Activated T-helper 1 cell treated with anti-CD3 and anti-CD28 coated beads, Interleukin-12 subunit alpha, Interleukin-12 subunit beta, Interleukin-2, Interleukin-4 antibody, amounts not matched to agents 30 ng/mL and 10 ng/mL and 1 ng/mL, durations not matched to agents 14 hours and 24 hours and 36 hours (primary cell): ENCODE measurements at places on chromosomes 2 and 18. TPM values are rescaled to one million over a fixed set of nuclear protein-coding genes. Genes with fewer than 3 reads are reported as not detected.

TTC32 gene
- 14.0 and 15.7 TPM in 2 replicates for total RNA-seq

DNA sequence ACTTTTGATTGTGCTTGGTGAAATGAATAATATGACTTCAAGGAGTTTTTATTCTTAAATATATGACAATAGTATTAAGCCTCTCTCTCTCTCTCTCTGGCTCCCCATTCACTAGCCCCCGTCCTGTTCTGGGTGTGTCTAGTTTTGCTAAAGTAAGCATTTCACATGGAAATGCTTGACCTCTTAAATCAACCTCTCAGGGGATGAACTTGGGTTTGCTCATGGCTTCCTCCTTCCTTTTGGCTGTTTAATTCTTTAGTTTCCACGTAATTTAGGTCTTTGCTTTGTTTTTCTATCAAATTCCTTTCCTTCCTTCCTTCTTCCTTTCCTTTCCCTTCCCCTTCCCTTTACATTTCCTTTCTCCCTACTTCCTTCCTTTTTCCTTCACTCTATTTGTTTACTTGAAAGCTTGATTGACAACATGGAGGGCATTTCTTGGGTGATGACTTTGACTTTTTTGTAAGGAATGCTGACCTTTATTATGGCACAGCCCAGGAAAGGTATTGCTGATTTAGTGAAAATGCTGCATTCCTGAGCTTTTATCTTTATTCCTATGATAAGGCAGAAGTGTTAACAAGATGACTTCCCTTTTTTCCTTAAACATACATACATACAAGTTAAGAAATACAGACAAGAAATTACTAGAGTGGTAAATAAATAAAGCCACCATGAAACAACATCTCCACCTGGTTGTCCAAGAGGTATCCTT, 3.6 kb downstream of the DPP4 start:
- no peak for DNase-seq

DNER gene
- total RNA-seq = not detected in 2 replicates

- DNase-seq = no peak
These were observed 71.8 kb downstream of the SKA1 start for GRCh38 chr18:50446629-50447028.

TLX2 gene
- total RNA-seq = 1.2 and 1.5 TPM in 2 replicates

PRKAG3 gene
- not detected in 2 replicates for total RNA-seq

DNA sequence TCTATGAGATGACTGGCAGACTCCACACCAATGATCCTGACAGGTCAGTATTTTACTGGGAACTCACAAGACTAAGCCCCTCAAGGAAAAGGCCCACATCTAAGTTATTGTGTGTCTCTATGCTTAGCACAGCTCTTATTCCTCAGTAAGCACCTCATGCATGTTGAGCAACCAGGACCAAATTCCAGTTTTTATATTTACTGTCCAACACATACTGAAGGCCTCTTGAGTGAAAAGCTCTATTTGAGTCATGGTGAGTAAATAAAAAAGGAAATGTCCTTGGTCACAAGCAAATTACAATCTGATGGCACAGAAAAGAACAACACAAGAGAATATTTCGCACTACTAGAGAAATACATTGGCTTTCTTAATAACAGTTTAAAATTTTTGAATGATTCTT, 87.9 kb upstream of the ETAA1 start:
- DNase-seq = no peak

DNA sequence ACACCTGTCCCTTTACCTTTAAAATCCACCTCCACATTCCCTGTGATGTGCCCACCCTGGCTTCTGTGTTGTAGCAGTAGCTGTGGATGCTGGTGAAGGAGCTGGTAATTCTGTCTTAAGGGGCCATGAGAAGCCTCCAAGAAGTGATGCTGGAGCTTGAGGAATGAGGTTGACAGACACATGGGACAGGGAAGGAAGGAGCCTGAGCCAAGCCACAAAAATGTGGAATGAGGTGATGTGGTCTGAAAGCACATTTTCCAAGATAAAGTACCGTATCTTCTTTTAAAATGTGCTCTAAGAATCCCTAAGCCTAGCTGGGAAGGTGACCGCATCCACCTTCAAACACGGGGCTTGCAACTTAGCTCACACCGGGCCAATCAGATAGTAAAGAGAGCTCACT, 31.2 kb downstream of the VWA3B start:
- DNase-seq = no peak

- no peak for DNase-seq
These were observed 56.7 kb downstream of the CCDC74A start for GRCh38 chr2:131584380-131584779.

CCDC85A gene
- total RNA-seq = not detected in 2 replicates

ABCG5 gene
- not detected in 2 replicates for total RNA-seq

SP5 gene
- total RNA-seq = not detected in 2 replicates

SATB2 gene
- 0.02 TPM in 1 of 2 replicates, not detected in the other for total RNA-seq

UPP2 gene
- total RNA-seq = not detected in 2 replicates
